ENCODE measurements at places on chromosomes 2 and 18.

GRCh38 chr2:214577769-214578168 is 166.9 kb downstream of the VWC2L start:
- no peak for DNase-seq

- no peak for DNase-seq
Measured at GRCh38 chr2:176794392-176794791, 418.2 kb upstream of the HNRNPA3 start.

DNA sequence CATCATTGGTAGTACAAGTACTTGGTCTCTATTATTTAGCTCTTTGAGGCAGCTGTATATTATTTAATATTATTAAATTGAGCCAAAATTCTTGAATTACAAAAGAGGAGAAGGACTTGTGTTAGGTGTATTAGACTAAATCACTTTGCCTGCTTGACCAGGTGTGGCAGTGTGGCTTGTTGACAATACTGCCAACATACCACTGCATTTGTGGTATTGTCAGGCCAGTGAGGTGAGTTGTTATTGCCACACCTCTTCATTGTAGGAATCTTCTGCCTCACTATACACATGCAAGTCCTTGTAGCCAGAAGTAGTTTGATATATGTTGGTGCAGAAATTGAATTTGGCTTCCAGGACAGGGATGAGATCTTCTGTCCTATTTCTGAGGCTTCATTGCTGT is 40.5 kb downstream of the CYP20A1 start:
- no peak for DNase-seq

DNA sequence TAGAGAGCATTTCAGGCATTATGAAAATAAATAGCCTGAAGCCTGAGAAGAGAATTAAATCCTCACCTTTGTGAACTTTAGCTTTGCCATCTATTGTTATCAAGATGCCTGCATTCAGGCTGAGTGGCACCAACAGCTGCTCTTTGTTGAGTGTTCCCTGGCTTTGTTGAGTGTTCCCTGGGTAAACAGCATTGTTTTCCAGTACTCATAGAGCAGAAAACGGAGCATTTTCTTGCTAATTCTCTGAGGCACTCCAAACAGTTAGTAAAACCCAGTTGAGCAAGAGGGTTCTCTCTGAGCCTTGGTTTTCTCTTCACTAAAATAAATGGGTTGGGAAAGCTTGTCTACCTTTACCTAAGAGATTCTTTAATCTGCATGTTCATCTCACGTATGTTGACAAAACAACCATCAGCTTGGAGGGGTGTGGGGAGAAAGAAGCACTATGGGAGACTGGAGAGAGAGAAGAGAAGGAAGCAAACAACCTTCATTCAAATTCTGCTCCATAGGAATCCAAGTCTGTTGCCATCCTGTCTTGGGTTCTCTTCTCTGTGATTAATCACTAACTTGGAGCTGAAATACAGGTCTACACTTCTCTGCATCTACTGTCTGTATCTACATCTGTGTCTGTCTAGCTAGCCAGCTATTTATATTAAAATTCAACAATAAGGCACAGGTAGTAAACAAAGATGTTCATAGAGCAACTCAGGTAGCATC is 567.0 kb upstream of the SOX11 start:
- DNase-seq, result no peak

DNA sequence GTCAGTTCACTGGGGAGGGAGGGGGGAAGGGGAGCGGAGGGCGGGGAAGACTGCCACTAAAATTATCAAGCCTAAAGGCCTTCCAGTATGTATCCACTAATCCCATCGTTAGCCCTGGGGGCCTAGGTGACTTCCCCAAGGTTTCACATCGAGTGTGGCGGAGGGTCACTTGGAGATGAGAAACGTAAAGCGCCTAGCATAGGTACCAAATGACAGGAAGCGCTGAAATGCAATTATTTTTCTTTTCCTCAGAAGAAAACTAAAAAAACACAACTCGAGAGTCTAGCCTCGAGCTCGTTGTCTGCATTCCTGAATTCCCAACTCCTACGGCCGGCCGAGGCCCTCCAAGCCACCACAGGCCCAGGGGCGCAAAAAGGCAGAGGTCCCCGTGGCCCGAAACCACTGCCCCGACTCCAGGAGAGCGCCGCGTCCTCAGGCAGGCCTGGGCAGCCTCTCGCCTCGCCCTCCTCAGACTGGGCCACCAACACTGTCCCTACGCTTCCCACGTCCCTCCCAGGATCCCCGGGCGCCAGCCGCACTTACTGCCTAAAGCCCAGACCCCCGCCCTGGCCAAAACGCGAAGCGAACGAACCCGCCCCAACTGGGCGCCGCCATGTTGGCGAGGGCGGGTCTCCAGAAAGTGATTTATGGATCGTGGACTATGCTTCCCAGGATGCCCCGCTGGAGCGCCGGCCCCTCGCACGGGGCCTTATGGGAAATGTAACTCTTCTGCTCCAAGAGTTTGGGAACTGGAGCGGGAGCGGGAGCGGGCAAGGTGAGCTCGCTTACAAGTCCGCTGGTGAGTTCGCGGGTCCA is at the start of gene USP40:
TSS of gene USP40 (minus strand) at position 642 of the 816 bp plus-strand sequence. CDS start 1,228 bp downstream, outside the sequence.
- DNase-seq, result peak; percentile 29

All from D721Med (cell line).